ENCODE measurements at places on chromosomes 5 and 9.

- no peak for DNase-seq
Observed at GRCh38 chr9:136650648-136651047, 12.1 kb upstream of the EGFL7 start.

DNA sequence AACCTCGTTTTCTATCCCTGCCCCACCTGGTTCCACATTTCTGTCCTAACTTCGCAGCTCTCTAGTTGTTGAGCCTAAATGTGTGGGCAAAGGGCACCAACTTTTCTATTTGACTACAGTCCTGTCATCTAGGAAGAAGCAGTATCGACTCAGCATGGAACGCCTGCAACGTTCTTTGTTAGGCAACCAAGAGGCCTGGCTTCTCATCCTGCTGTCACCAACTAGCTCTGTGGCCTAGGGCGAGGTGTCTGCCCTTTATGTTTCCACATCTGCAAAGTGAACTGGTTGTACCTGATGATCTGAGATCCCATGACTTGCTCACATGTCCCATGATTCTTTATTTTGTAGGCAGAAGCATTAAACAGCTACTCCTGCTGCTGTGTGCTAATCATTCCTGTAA lies 248.9 kb downstream of the ADAMTSL1 start:
- DNase-seq, result no peak

DNA sequence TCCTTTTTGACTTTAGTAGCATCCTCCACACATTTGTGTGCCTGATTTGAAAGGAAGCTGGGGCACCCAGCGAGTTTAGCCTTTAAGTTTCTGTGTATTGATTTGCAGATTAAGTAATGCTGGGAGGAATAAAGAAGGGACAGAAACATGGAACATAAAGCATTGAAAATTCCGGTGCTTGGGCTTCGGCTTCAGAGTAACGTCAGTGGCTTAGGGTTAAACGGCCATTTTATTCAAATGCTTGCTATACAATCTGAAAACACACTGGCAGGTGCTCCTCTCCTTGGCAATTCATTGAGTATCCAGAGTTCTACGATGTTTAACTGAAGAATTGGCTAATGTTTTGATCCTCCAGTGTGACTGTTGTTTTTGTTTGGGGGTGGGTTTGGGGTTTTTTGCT lies 58.0 kb upstream of the FSD1L start:
- DNase-seq, result no peak

DNA sequence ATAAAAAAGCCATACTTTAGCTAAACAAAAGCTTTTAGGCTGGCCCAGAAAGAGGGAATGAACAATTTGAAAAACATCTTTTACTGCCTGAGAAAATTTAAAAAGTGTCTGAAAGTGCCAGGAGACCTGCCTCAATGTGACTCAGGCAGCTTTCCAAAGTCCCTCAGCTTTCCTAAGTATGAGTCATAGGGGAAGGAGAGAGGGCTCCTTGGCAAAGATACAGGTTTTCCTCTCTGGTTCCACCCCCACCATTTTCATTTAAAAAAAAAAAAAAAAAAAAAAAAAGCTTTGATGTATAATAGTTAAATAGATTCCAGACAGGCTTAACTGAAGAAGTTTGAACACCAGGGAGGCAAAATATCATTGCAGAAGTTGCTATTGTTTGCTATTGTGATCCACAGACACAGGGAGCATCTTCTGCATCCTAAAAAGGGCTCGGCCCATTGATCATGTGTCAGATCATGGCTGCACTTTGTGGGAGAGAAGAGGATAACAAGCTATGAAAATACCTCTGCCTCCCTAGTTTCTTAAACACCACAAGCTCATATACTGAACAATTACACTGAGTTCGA lies 71.5 kb downstream of the MRPS27 start:
- DNase-seq, result peak; percentile 88

- no peak for DNase-seq
Observed at GRCh38 chr9:24041160-24041690, 215.2 kb upstream of the ELAVL2 start.

- peak; percentile 28 for DNase-seq
Observed at GRCh38 chr5:67052034-67052433, 144.6 kb downstream of the CD180 start.

GRCh38 chr9:98168941-98169488 lies 23.4 kb downstream of the CORO2A start:
- peak; percentile 68 for DNase-seq

DNA sequence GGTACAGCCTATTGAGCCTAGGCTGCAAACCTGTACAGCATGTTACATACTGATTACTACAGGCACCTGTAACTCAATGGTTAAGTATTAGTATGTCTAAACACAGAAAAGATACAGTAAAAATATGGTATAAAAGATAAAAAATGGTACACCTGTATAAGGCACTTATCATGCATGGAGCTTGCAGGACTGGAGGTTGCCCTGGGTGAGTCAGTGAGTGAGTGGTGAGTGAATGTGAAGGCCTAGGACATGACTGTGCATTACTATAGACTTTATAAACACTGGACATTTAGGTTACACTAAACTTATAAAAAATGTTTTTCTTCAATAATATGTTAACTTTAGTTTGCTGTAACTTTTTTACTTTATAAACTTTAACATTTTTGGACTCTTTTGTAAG lies 171.3 kb downstream of the SLC28A3 start:
- peak; percentile 85 for DNase-seq

DNA sequence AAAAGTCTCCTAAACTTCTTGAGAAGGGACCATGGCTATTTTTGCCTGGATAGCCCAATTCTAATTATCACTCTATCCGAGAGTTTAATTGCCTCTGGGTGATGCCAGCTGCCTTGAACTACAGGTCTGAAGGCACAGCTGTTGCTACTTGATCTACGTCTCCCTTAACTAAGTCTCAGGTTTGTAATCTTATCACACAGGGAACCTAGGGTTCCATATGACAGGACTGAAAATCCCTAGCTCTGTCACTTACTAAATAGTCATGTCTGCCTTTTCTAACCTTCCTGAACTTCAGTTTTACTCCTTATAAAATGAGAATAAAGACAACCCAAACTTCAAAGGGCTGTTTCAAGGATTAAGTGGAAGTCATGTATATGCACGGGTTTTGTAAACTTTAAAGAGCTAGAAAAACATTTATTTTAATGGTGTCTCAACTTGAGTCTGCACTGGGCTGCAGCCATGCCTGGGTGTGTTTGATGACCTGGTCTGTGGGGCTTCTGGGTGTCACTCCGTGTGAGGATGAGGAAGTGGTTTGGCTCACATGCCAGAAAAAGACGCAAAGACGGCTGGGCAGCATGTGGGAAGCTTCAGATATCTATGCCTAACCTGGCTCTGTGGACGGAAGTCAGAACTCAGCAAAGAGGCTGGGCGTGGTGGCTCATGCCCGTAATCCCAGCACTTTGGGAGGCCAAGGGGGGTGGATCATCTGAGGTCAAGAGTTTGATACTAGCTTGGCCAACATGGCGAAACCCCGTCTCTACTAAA lies 129.3 kb upstream of the SLC44A1 start:
- DNase-seq, result peak; percentile 33

DNA sequence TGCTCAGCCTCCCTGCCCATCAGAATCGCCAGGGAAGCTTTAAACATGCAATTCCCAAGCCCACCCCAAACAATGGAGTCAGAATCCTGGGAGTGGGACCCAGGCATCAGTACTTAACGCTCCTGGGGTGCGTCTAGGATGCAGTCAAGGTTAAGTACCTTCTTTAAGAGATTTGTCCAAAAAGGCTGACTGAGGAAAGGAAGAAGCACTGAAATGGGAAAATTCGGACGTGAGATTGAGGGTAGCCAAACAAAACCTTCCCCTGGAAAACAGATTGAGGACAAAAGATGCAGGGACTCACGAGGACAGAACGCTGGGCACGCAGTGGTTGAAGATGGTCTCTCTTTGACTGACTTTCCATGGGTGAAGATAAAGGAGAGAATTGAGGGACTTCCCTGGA lies 143.5 kb downstream of the MTX3 start:
- DNase-seq, result no peak

DNA sequence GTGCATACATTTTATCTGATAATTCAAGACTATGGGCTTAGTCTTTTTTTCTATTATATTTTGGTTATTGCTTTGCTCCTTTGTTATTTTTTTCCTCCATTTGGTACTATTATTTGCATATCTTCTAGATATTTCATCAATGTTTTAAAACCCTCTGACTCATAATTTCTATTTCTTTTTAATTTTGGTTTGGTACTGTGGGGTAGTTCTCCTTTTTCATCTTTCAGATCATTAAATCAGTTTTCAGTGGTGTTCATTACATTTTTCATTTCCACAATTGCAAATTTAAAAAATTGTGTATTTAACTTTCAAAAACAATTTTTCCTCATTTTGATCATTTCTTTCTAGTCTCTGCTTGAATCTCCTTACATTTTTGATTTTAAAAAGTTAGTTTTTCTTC lies 7.5 kb upstream of the FRMPD1 start:
- DNase-seq, result no peak

DNA sequence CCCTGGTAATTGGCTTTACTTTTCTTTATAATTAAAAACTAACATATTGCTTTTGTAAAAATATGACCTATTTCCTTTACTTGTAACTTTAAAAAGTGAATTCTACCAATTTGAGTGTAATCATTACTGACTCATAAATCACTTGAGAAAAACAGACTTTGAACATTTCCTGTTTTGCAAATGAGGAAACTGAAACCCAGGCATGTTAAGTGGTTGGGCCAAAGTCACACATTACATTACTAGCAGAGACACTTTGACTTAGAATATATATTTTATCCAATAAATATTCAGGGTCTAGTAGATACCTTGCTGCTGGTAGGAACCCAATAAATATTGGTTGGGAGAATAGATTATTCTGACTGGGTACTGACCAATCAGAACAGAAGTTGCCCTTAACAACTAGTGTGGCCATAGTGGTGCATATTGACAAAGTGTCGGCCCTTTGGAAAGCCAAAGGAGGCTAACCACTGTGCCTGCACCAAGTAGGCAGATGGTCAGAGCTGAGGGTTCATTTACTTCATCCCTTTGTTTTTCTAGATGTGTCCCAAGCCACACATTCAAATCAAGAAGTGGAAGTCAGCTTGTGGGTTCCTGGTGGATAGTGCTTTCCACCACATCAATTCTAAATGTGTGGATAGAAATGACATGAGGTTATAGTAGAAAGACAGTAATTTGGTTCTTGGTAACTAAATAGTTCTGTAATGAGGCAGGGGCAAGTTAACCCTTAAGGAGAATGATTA lies 365.1 kb upstream of the RIOK2 start:
- DNase-seq, result no peak

DNA sequence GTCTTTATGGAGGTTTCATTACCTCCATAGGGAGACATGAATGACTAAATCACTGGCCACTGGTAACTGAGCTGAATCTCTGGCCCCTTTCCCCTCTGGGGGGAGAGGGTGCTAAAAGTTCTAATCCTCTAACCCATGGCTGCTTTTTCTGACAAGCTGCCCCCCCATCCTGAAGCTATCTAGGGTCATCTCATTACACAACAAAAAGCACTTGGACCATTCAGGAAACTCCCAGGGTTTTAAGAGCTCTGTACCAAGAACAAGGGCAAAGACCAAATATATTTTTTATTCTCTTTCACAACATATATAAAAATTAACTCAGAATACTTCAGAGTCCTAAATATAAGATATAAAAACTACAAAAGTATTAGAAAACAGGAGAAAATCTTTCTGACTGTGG lies 14.3 kb downstream of the AUH start:
- DNase-seq, result no peak

DNA sequence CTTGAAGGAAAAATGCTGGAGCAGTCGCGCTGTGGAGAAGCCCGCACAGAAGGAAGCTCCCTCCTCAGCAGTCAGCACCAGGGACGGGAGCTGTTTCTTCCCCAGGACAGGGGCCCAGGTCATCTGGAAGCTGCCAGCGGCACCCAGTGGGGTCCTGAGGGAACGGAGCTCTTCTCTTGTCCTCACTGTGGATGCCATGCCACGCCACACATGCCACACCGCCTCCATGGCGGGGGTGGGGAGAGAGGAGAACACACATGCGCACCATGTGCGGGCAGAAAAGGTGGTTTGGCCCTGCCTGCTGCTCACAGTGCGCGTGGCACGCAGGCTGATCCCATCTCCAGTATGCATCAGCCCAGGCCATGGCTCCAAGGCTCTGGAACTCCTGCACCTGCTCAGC lies 41.7 kb upstream of the ZNF354B start:
- DNase-seq, result no peak

GRCh38 chr5:124706729-124707361 lies 39.6 kb downstream of the ZNF608 start:
- DNase-seq, result peak; percentile 58

DNA sequence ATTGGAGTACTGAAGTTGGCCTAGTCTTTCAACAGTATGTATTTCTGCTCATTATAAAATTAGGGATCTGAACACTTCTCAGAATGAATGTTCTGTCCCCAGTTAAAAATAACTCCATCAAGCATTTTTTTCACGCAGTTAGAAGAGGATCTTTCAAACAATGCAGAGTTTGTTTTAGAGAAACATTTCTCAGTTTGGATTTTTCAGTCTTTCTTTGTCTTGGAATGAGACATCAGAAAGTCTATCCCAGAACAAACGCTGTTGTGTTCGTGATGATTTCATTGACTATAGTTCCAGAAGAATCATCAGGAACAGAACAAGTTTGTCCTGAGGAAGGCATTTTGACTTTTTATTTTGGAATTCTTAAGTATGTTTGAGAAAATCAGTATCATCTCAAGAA lies 218.7 kb downstream of the ARRDC3 start:
- DNase-seq, result no peak

DNA sequence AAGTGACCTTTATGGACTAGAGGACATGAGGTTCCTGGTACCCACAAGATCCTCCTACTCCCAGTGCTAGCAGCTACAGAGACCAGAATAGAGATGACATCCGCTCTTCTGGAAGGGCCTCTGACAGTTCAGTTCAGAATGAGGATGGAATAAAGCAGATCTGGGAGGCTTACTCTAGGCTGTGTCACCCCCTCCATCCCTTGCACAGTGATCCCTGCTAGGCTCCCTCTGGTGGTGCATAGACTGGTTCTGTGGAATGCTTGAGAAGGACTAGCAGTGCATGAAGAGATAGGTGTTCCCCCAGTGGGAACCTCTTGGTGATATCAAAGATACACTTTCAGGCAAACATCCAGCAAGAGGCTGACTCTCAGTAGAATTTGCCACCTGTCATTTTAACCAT lies 83.0 kb downstream of the NPR3 start:
- DNase-seq, result peak; percentile 54

- peak; percentile 99 for DNase-seq
Observed at GRCh38 chr9:33233626-33234342, 6.2 kb upstream of the SPINK4 start.

GRCh38 chr9:16828340-16829281 lies 41.9 kb downstream of the BNC2 start:
- peak; percentile 78 for DNase-seq

DNA sequence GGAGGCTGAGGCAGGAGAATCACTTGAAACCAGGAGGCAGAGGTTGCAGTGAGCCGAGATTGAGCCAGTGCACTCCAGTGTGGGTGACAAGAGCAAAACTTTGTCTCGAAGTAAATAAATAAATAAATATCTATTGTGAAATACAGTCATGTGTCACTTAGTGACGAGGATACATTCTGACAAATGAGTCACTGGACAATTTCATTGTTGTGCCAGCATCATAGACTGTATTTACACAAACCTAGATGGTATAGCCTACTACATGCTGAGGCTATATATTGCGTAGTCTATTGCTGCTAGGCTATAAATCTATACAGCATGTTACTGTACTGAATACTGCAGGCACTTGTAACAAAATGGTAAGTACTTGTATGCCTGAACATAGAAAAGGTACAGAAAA lies 61.1 kb upstream of the CCL21 start:
- DNase-seq, result no peak

All from IMR-90 (cell line).